ENCODE measurements at places on chromosomes 2 and 18. TPM values are rescaled to one million over a fixed set of nuclear protein-coding genes. Genes with fewer than 3 reads are reported as not detected.

The NYAP2 gene
- 0.32 TPM for total RNA-seq

The UGT1A3 gene
- total RNA-seq, result not detected

The FAM110C gene
- total RNA-seq, result not detected

The GRB14 gene
- total RNA-seq, result 0.83 TPM

The PARD3B gene
- 0.66 TPM for total RNA-seq

The GAD1 gene
- 0.44 TPM for total RNA-seq

The IL1RL1 gene
- not detected for total RNA-seq

The RAB6C gene
- 0.25 TPM for total RNA-seq

The TEX44 gene
- not detected for total RNA-seq

The CYP27A1 gene
- total RNA-seq, result 0.98 TPM

The PXDN gene
- total RNA-seq, result 226 TPM

The IL18RAP gene
- not detected for total RNA-seq

The FHOD3 gene
- 21.2 TPM for total RNA-seq

The HOXD13 gene
- 0.17 TPM for total RNA-seq

The FEZ2 gene
- 47.3 TPM for total RNA-seq

The XPO1 gene
- 103 TPM for total RNA-seq

The MSH6 gene
- 34.9 TPM for total RNA-seq

The POTEI gene
- 1.4 TPM for total RNA-seq

The FOXD4L1 gene
- total RNA-seq, result 0.44 TPM

The SPHKAP gene
- 0.71 TPM for total RNA-seq

The ERICH2 gene
- total RNA-seq, result 2.1 TPM

The IL36A gene
- total RNA-seq, result not detected

The DPP10 gene
- total RNA-seq, result 15.1 TPM

The CGREF1 gene
- 1.3 TPM for total RNA-seq

The SIGLEC15 gene
- total RNA-seq, result not detected

The ZBTB7C gene
- 10.6 TPM for total RNA-seq

The COL5A2 gene
- 23.7 TPM for total RNA-seq

The KRTCAP3 gene
- 4.2 TPM for total RNA-seq

The TTC21B gene
- total RNA-seq, result 46.2 TPM

The MYO3B gene
- total RNA-seq, result 0.22 TPM

The CHRNG gene
- 3.5 TPM for total RNA-seq

The HES6 gene
- 665 TPM for total RNA-seq

The MPP4 gene
- 0.25 TPM for total RNA-seq

The CRYBA2 gene
- total RNA-seq, result 0.49 TPM

The LOXL3 gene
- total RNA-seq, result 64.2 TPM

The GNLY gene
- total RNA-seq, result not detected

The HDHD2 gene
- 55.3 TPM for total RNA-seq

The ATP8B1 gene
- 0.07 TPM for total RNA-seq

The SLC4A3 gene
- total RNA-seq, result 24.4 TPM

The PROKR1 gene
- total RNA-seq, result 0.83 TPM

The KCNG2 gene
- total RNA-seq, result 1.6 TPM

The EDAR gene
- not detected for total RNA-seq

The SPATA3 gene
- total RNA-seq, result not detected

The EFHD1 gene
- total RNA-seq, result 0.71 TPM

The SGPP2 gene
- total RNA-seq, result 2.1 TPM

The SCN1A gene
- total RNA-seq, result 1.8 TPM

The ADRA2B gene
- 0.91 TPM for total RNA-seq

The CDH2 gene
- total RNA-seq, result 224 TPM

The KCNE4 gene
- total RNA-seq, result not detected

The REG1B gene
- not detected for total RNA-seq

The ELOA2 gene
- total RNA-seq, result not detected

The EFR3B gene
- total RNA-seq, result 22.9 TPM

All from glutamatergic neuron (in vitro differentiated cells).